Stimulated activated CD8-positive, alpha-beta memory T cell treated with anti-CD3 and anti-CD28 coated beads, Interleukin-4, amount 100 ng/mL, for 1 hour (primary cell): ENCODE measurements at places on chromosomes 5 and 9.

DNA sequence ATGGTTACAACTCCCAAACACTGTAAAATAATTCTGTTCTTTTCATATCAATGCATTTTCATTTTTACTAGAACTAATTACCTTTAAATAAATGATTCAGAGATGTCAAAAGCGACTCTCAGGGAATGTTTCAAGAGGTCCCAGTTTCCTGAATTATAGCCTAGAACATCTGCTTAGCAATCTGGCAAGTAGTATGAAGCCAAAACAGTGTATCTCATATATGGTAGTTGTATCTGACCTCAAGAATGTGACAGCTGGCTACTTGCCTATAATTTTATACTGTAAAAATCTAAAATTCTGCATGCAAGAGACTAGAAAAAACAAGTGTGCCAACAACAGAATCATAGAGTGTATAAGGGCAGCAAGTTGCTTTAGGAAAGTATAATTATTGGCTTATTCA is 187.7 kb upstream of the POU5F2 start:
- no peak for DNase-seq

DNA sequence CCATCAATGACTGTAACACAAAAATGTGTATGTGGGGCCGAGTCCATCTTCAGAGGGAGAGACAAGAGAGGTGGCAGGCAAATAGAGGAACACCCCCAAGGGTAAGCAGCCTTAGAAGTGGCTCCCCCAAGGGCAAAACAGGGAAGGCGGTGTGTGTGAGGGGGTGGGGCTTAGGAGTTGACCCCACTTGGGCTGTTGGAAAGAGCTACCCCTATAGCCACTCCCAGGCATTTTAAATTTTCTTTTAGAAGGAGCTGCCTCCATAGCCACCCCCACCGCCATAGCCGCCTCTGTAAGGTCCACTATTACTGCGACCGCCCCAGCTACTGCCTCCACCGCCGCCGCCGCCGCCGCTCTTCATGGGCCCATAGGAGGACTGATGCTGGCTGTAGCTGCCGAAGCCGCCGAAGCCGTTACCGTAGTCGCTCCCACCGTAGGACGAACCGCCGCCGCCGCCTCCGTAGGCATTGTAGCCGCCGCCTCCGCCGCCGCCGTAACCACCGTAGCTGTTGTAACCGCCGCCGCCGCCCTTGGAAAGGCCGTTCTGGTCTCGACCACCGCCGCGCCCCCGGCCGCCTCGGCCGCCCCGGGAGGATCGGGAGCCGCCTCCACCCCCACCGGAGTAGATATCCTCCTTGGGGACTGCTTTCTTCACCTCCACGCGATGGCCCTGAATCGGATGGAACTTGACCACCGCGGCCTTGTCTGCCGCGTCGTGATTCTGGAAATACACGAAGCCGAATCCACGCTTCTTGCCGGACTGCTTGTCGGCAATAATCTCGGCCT is 1.1 kb downstream of the HNRNPA0 start:
- DNase-seq = no peak

DNA sequence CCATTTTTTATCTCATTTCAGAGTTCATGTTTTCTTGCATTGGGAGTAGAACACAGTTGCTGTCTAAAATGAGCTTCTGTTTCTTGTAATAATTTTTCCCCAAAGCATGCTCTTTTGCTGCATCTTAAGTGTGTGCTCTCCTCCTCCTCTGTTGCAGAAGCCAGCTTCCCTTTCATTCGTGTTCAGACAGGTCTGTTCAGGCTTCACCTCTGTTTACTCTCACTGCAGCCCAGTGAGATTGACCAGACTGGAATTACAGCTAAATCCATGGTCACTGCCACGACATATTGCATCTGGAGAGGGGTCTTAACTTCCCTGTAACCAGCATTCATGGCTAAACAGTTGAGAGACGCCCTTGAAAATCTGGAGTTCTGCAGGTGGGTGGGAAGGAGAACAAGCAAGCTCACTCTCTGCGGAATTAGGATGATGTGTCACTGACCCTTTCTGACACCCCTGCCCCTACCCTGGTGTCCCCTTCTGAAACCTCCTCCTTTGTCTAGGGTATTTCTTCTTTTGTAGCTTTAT is 223.2 kb downstream of the FSTL4 start:
- DNase-seq = no peak

GRCh38 chr5:61330341-61330844 is 1.7 kb upstream of the ZSWIM6 start:
- no peak for DNase-seq

DNA sequence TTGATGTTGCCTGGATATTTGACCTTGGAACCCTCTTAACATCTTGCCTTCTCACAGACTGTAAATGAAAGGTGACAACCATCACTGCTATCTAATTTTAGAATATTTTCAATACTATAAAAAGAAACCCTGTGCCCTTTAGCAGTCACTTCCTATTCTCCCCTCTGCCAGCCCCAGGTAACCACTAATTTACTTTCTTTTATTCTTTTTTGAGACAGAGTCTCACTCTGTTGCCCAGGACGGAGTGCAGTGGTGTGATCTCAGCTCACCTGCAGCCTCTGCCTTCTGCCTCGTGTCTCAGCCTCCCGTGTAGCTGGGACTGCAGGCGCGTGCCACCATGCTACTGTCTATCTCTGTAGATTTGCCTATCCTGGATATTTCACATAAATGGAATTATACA is 43.6 kb downstream of the FRMPD1 start:
- DNase-seq = no peak

DNA sequence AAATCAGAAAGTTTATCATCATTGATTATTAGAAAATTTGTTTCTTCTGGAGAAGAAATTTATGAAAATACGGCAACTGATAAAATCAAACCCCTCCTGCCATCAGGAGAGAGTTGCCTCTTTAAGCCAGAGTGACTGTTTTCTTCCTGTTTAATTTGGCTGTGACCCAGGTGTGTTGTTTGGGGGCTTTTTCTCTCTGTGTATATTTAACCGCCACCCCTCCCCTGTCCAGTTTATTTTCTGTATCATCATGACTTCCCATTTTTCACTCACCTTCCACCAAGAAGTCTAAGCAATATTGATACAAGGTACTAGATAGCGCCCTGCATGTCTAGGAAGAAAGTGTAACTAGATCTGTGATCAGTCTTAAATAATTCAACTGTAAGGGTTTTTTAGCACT is 50.1 kb downstream of the FAM78A start:
- no peak for DNase-seq
